ENCODE measurements at places on chromosomes 7 and 10. TPM values are rescaled to one million over a fixed set of nuclear protein-coding genes. Genes with fewer than 3 reads are reported as not detected.

DNA sequence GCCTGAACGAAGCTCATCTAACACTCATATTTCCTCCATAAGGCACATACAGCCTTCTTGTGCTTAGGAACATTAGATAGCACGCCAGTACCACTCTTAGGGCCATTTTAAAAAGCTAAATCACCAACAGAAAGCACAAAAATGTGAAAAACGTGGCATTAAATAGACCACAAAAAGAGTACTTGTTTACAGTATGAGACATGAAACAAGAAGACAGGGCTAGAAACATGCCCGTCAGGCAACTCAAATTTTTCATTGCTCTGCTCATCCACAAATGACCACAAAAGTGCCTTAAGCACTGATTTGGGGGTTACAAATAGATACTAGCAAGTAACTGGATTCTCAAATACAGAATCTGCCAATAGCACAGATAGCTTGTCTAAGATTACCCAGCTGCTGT lies 67.8 kb downstream of the ELMO1 start:
- H3K27ac ChIP-seq, result no peak overlapping the region
- no peaks in the 10 kb centered on the region for H3K27me3 ChIP-seq
- no peaks in the 10 kb centered on the region for H3K4me1 ChIP-seq
- no peak for DNase-seq
- no peaks in the 10 kb centered on the region for H3K36me3 ChIP-seq
- no peak overlapping the region for H3K4me3 ChIP-seq

GRCh38 chr7:47225387-47226131 lies 356.4 kb downstream of the TNS3 start:
- no peaks in the 10 kb centered on the region for H3K27me3 ChIP-seq
- no peak overlapping the region for H3K27ac ChIP-seq
- peaks cover 33% of the 10 kb centered on the region for H3K4me1 ChIP-seq

GRCh38 chr10:93630625-93631557 lies 18.6 kb downstream of the PDE6C start:
- H3K27ac ChIP-seq, result no peak overlapping the region
- DNase-seq, result no peak
- H3K27me3 ChIP-seq, result peaks cover 12% of the 10 kb centered on the region
- no peak overlapping the region for H3K4me3 ChIP-seq

GRCh38 chr10:132096863-132097478 lies 31.2 kb downstream of the JAKMIP3 start:
- H3K27ac ChIP-seq, result no peak overlapping the region
- H3K4me1 ChIP-seq, result no peaks in the 10 kb centered on the region
- DNase-seq, result no peak
- H3K4me3 ChIP-seq, result no peak overlapping the region

- peak; percentile 71 for DNase-seq
- no peak overlapping the region for H3K4me3 ChIP-seq
- H3K36me3 ChIP-seq, result peaks cover 30% of the 10 kb centered on the region
- H3K27ac ChIP-seq, result peak overlapping the region; percentile 34
- peaks cover 46% of the 10 kb centered on the region for H3K4me1 ChIP-seq
- no peaks in the 10 kb centered on the region for H3K27me3 ChIP-seq
These were observed 17.1 kb downstream of the ENTPD7 start for GRCh38 chr10:99676426-99676825.

The LEP gene
- 0.22 TPM for total RNA-seq

- peaks cover 8% of the 10 kb centered on the region for H3K4me1 ChIP-seq
- H3K36me3 ChIP-seq, result peaks cover 21% of the 10 kb centered on the region
- no peak overlapping the region for H3K4me3 ChIP-seq
- peak; percentile 95 for DNase-seq
These were observed 10.3 kb downstream of the AKR1B1 start for GRCh38 chr7:134448356-134449229.

GRCh38 chr10:45433716-45434469 lies 59.9 kb downstream of the ALOX5 start:
- H3K4me1 ChIP-seq, result no peaks in the 10 kb centered on the region
- H3K27me3 ChIP-seq, result peaks cover 16% of the 10 kb centered on the region
- H3K36me3 ChIP-seq, result no peaks in the 10 kb centered on the region
- no peak overlapping the region for H3K27ac ChIP-seq
- no peak overlapping the region for H3K4me3 ChIP-seq

- no peak overlapping the region for H3K4me3 ChIP-seq
- H3K4me1 ChIP-seq, result no peaks in the 10 kb centered on the region
- H3K27ac ChIP-seq, result no peak overlapping the region
- no peak for DNase-seq
- H3K27me3 ChIP-seq, result no peaks in the 10 kb centered on the region
- no peaks in the 10 kb centered on the region for H3K36me3 ChIP-seq
These were observed 129.5 kb downstream of the SDK1 start for GRCh38 chr7:3430588-3430987.

GRCh38 chr7:29265208-29265923 lies 70.8 kb downstream of the CHN2 start:
- H3K4me1 ChIP-seq, result peaks cover 7% of the 10 kb centered on the region
- DNase-seq, result peak; percentile 85
- no peak overlapping the region for H3K27ac ChIP-seq
- peaks cover 4% of the 10 kb centered on the region for H3K27me3 ChIP-seq

GRCh38 chr7:37915438-37915837 lies 1.2 kb downstream of the SFRP4 start:
- H3K4me1 ChIP-seq, result no peaks in the 10 kb centered on the region
- DNase-seq, result no peak
- no peak overlapping the region for H3K4me3 ChIP-seq
- H3K36me3 ChIP-seq, result no peaks in the 10 kb centered on the region
- peaks cover 32% of the 10 kb centered on the region for H3K27me3 ChIP-seq

GRCh38 chr7:25391961-25392587 lies 163.8 kb upstream of the NPVF start:
- no peak overlapping the region for H3K27ac ChIP-seq
- H3K36me3 ChIP-seq, result no peaks in the 10 kb centered on the region
- 0 out of 2 replicates have a peak, but pooled peaks cover 5% of the 10 kb centered on the region for H3K27me3 ChIP-seq
- DNase-seq, result no peak
- no peaks in the 10 kb centered on the region for H3K4me1 ChIP-seq
- no peak overlapping the region for H3K4me3 ChIP-seq

DNA sequence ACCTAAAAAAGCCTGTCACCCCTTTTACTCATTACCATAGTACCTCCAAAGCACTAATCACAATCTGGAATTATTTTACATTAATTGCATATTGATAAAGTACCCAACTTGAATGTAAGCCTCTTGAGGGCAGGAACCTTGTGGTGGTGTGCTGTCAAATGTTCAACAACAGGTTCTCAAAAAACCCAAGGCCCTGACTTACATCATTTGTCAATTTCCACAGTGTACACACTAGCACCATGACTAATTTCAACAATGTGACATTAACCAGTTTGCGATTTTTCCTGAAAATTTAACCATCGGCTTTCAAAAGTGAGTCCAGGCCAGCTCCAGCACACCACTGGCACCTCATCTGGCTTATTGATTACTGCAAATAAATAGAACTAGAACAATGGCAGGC lies 87.5 kb downstream of the SVOPL start:
- H3K27me3 ChIP-seq, result no peaks in the 10 kb centered on the region
- peaks cover under 1% of the 10 kb centered on the region for H3K4me1 ChIP-seq
- H3K4me3 ChIP-seq, result no peak overlapping the region
- no peaks in the 10 kb centered on the region for H3K36me3 ChIP-seq
- no peak for DNase-seq

The ANKRD61 gene
- not detected for total RNA-seq

DNA sequence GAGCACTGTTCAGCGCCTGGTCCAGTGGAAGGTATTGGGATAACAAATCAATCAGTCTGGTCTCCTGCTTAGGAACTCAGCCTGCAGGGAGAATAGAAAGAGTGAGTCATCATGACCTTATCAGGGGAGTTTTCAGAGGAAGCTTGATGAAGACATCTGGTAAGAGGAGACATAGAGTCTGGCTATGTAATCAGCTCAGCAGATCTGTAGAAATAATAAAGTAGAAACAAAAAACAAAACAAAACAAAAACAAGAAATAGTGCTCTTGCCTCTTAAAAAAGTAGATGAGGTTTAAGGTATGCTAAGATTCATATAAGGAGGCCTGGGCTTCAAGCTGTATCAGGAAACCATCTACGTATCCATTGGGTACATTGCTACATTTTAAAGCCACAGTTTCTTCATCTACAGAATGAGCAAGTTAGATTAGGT lies 14.4 kb downstream of the TAS2R41 start:
- DNase-seq, result peak; percentile 91
- peak overlapping the region; percentile 77 for H3K27ac ChIP-seq
- no peaks in the 10 kb centered on the region for H3K36me3 ChIP-seq
- H3K4me3 ChIP-seq, result no peak overlapping the region
- no peaks in the 10 kb centered on the region for H3K27me3 ChIP-seq

DNA sequence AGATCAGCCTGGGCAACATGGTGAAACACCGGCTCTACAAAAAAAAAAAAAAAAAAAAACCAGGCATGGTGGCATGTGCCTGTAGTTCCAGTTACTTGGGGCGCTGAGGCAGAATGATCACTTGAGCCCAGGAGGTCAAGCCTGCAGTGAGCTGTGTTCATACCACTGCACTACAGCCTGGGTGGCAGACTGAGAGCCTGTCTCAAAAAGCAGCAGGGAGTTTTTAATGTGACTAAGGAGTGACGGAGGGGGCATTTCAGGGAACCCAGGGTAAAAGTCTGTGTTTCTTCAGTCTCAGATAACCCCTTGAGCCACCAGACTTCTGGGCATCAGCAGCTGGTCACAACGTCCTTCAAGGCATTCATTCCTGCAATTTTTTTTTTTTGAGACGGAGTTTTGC lies 2.2 kb upstream of the C10orf95 start:
- no peak for DNase-seq
- no peak overlapping the region for H3K4me3 ChIP-seq
- H3K4me1 ChIP-seq, result peaks cover 28% of the 10 kb centered on the region
- no peaks in the 10 kb centered on the region for H3K36me3 ChIP-seq
- H3K27ac ChIP-seq, result peak overlapping the region; percentile 60
- no peaks in the 10 kb centered on the region for H3K27me3 ChIP-seq

The PDE1C gene
- 43.1 TPM for total RNA-seq

DNA sequence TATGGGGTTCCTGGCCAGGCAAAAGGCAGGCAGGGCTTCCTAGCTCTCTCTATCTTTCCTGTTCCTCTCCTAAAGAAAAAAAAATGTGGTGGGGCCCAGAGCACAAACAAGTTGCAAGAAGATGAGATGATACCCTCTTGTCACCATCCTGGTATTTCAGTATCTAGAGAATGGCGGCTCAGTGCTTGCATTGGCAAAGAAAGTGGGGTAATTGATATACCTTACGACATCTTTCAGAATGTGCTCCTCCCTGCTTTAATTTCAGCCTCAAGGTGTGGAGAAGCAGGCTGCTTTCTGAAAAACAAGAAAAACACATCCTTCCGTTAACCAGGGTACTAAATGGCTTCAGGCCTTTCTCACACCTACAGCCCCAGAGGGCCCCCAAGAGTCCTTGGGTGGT lies 34.5 kb upstream of the CUX1 start:
- H3K27ac ChIP-seq, result no peak overlapping the region
- peaks cover 57% of the 10 kb centered on the region for H3K27me3 ChIP-seq
- no peaks in the 10 kb centered on the region for H3K36me3 ChIP-seq
- H3K4me1 ChIP-seq, result no peaks in the 10 kb centered on the region

GRCh38 chr10:102669206-102670064 lies 25.2 kb downstream of the TRIM8 start:
- DNase-seq, result peak; percentile 80
- H3K4me1 ChIP-seq, result peaks cover 22% of the 10 kb centered on the region
- no peak overlapping the region for H3K4me3 ChIP-seq
- H3K27ac ChIP-seq, result no peak overlapping the region
- no peaks in the 10 kb centered on the region for H3K27me3 ChIP-seq

The HBP1 gene
- 102 TPM for total RNA-seq

- DNase-seq, result peak; percentile 73
- H3K4me3 ChIP-seq, result no peak overlapping the region
- no peaks in the 10 kb centered on the region for H3K36me3 ChIP-seq
- no peak overlapping the region for H3K27ac ChIP-seq
These were observed 131.1 kb upstream of the CDK1 start for GRCh38 chr10:60646966-60647796.

The NEUROD6 gene
- total RNA-seq, result not detected

The CAV2 gene
- 251 TPM for total RNA-seq

The EGFR gene
- 55.0 TPM for total RNA-seq

DNA sequence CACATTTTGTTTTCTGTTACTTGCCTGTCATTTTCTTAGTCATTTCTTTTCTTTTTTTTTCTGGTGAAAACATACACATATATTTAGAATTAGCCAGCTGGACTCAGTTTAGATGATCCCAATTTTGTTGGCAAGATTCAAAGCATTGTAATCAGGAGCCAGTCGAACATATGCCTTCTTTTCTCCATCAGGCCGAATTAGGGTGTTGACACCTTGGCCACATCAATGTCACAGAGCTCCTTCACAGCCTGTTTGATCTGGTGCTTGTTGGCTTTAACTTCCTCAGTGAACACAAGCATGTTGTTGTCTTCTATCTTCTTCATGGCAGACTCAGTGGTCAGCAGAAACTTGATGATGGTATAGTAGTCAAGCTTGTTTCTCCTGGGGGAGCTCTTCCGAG lies 32.6 kb downstream of the PHF14 start:
- H3K4me1 ChIP-seq, result no peaks in the 10 kb centered on the region
- no peak overlapping the region for H3K4me3 ChIP-seq
- no peaks in the 10 kb centered on the region for H3K27me3 ChIP-seq

- no peaks in the 10 kb centered on the region for H3K36me3 ChIP-seq
- H3K27ac ChIP-seq, result peak overlapping the region; percentile 56
- peaks cover 38% of the 10 kb centered on the region for H3K4me1 ChIP-seq
- peak overlapping the region; percentile 83 for H3K4me3 ChIP-seq
- peak; percentile 62 for DNase-seq
These were observed 748 bp downstream of the PHTF2 start for GRCh38 chr7:77799078-77799964.

- H3K4me3 ChIP-seq, result no peak overlapping the region
- H3K27ac ChIP-seq, result no peak overlapping the region
- H3K4me1 ChIP-seq, result no peaks in the 10 kb centered on the region
- no peak for DNase-seq
- no peaks in the 10 kb centered on the region for H3K27me3 ChIP-seq
These were observed 26.3 kb upstream of the AMZ1 start for GRCh38 chr7:2661602-2662272.

- H3K27me3 ChIP-seq, result no peaks in the 10 kb centered on the region
- no peak for DNase-seq
- peaks cover 36% of the 10 kb centered on the region for H3K36me3 ChIP-seq
- no peak overlapping the region for H3K27ac ChIP-seq
- H3K4me1 ChIP-seq, result peaks cover 6% of the 10 kb centered on the region
These were observed 49.9 kb downstream of the ZRANB1 start for GRCh38 chr10:124991835-124992234.

The PRRT4 gene
- total RNA-seq, result not detected

The PCLO gene
- not detected for total RNA-seq

GRCh38 chr7:44050121-44050914 lies 5.8 kb downstream of the DBNL start:
- DNase-seq, result no peak
- no peak overlapping the region for H3K4me3 ChIP-seq
- H3K4me1 ChIP-seq, result no peaks in the 10 kb centered on the region
- no peak overlapping the region for H3K27ac ChIP-seq
- H3K36me3 ChIP-seq, result peaks cover 26% of the 10 kb centered on the region

DNA sequence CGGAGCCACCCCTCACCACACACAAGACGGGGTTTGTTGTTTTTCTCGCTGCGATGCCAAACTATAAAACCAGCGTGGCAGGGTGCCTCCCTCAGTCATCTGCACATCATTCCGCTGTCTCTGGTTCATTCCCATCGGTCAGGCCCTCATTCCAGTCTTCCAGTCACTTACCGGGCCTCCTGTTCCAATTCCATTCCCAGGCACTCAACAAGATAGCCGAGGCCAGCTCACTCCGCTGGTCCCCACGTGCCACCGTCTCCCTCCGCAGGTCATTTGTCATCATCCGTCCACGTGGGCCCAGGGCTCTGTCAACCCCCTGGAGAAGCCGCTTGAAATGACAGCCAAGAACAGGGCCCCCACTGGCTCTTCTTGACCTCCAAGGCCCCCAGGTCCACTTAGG lies 6.1 kb upstream of the TMEM184A start:
- H3K27me3 ChIP-seq, result no peaks in the 10 kb centered on the region
- no peak overlapping the region for H3K4me3 ChIP-seq
- H3K4me1 ChIP-seq, result peaks cover 21% of the 10 kb centered on the region
- H3K36me3 ChIP-seq, result no peaks in the 10 kb centered on the region
- DNase-seq, result no peak

The IMPDH1 gene
- 104 TPM for total RNA-seq
